ENCODE measurements at places on chromosomes 6 and 20.

DNA sequence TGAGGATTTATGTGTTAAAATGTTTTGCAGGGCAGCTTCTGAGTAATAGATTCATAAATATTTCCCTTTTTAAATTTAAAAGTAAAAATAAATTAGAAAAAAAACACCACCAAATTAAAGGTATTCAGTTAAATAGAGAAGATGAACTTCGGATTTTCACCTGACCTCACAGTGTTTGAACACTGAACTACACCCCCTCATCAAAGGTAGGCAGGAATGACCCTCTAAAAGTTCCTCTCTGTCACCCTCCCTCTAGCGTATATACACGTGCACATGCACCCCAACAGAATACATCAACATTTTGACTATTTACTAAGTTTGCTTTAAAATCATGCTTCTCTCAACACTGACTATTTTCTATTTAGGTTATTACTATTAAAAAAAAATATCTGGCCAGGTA is 528.3 kb downstream of the QKI start:
- DNase-seq: no peak

DNA sequence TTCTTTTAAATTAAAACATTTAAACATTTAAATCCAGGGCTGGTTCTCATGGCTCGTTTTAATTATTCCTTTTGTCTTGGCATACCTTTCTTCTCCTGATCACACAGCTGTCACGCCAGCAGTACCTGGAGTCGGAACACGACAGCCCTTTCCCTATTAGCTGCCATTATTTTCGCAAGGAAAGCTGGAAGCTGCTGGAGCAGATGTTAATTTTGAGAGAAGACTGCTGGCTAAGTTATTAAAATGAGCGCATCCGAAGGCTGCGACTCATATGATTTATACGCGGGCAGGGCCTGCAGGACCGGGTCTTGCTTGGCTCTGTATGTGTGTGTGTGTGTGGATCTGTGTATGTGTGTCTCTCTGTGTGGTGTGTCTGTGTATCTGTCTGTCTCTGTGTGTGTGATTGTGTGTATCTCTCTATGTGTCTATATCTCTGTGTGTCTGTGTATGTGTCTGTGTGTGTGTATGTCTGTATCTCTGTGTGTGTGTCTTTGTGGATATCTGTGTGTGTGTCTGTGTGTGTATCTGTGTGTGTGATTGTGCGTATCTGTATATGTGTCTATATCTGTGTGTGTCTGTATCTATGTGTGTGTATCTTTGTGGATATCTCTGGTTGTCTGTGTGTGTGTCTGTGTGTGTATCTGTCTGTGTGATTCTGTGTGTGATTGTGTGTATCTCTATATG is 191.5 kb downstream of the CDH4 start:
- DNase-seq: no peak

DNA sequence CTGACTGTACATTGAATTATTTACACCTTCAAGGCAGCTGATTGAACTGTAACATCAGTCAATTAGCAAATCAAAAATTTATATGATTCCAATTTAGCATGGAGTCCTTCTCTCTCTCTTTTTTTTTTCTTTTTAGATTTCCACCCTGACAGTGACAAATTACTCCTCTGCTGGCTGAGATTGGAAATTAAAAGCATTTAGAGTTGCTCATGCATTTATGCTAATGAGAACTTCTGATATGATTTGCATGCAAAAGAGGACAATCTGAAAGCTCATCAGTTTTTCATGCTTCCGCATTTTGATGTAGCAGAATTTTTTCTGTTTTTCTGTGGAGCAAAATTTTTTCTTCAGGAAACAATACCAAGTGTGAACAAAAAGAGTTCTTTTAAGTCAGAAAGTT is 130.5 kb upstream of the NOX3 start:
- no peak for DNase-seq

DNA sequence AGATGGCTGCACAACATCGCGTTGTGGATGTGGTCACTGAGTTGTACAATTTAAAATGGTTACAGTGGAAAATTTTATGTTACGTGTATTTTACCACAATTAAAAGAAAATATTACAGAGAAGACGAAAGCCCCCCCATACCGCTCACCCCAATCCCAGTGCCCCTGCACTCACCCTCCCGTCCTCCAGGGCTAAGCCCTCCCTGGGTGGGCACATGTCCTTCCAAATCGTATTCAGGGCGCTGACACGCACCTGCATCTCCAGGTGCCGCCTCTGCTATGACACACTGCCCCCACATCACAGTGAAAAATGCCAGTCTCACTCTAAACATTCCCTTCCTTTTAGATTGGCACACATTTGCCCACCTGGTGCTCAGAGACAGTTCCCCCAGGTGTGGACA is 49.4 kb downstream of the PSMG4 start:
- no peak for DNase-seq

- no peak for DNase-seq
These were observed 116.5 kb downstream of the CD24 start for GRCh38 chr6:106857771-106858652.

DNA sequence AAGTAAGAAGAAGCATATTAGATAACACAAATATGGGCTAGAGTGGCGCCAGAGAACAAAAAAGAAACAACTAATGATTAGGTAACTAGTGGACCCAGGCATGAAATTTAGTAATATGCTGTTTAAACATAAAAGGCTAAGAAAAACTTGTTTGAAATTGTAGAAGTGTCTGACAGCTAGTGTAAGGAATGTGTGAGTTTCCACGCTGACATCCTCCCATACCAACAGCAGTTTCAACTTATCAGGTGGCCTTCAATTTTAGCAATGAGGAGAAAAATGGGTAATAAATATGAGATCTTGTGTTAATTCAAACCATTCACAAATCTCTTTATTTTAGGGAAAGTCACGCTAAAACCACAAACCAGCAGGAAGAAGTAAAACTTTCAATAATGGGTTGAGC is 440.2 kb upstream of the FLRT3 start:
- DNase-seq: no peak

GRCh38 chr6:148293181-148293995 is 49.2 kb upstream of the SASH1 start:
- DNase-seq: no peak

GRCh38 chr6:169678342-169678741 is 23.5 kb downstream of the WDR27 start:
- no peak for DNase-seq

- DNase-seq: no peak
These were observed 7.3 kb upstream of the GPR63 start for GRCh38 chr6:96844530-96844929.

GRCh38 chr20:41879123-41879522 is 260.9 kb upstream of the CHD6 start:
- no peak for DNase-seq

DNA sequence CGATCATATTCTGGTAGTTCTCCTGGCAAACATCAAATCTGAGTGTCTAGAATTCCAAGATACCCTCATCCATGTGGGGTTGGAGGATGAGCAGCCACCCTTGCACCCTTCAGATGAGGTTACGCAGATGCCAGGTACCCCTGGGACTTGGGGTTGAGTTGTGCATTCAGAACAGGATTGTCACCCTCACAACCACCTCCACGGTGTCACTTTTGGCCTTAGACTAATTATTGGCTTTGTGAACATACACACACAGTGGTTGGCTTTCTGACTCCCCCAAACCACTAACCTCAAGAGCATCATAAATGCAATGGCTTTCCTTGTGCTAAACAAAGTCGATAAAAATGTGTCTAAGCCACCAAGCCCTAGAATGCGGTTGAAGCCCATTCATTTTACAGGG is 2.9 kb upstream of the F13A1 start:
- DNase-seq: no peak

All from activated naive CD4-positive, alpha-beta T cell treated with anti-CD3 and anti-CD28 coated beads, Interleukin-2, amount 50 U/mL, for 72 hours (primary cell).